ENCODE measurements at places on chromosomes 16 and 17. TPM values are rescaled to one million over a fixed set of nuclear protein-coding genes. Genes with fewer than 3 reads are reported as not detected.
A peak's percentile ranks its signal among the peaks of the same experiment; 100 is the strongest.

The NPIPA3 gene
- 1.0 TPM for total RNA-seq

The LGALS9 gene
- 19.8 TPM for total RNA-seq

The TNS4 gene
- total RNA-seq, result 6.8 TPM

The GP1BA gene
- total RNA-seq, result 0.94 TPM

The HS3ST3A1 gene
- 3.8 TPM for total RNA-seq

The KRTAP4-6 gene
- total RNA-seq, result not detected

The TMEM92 gene
- 8.0 TPM for total RNA-seq

The C17orf50 gene
- 0.40 TPM for total RNA-seq

The SCARF1 gene
- total RNA-seq, result 39.7 TPM

The PIRT gene
- total RNA-seq, result not detected

The ERCC4 gene
- 11.2 TPM for total RNA-seq

The LRRC36 gene
- 103 TPM for total RNA-seq

DNA sequence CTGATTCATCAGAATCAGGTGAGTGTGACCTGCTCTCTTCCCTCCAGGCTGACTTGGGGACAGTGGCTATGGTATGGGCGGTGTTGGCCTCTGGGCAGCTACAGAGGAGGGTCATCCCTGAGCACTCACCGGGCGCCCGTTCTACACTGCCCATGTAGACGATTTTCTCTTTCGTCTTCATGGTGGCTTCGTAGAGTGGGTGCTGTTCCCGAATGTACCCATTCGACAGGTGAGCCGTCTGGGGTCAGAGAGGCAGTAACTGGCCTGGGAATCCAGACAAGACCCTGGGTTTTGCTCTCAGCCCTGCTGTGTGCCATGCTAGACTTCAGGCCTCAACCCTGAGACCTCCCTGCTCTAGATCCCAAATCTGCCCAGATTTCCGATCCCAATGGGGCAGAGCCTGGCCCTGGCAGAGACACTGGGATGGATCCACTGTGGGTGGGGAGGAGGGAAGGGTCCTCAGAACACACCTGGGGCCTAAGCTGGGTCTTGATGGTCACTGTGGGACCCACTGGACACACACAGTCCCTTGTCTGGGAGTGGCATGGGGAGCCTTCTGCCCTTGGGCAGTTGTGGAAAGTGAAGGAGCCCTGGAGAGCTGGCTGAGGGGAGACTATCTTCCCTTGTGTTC is 13.2 kb downstream of the USP6 start:
- no peak for DNase-seq

DNA sequence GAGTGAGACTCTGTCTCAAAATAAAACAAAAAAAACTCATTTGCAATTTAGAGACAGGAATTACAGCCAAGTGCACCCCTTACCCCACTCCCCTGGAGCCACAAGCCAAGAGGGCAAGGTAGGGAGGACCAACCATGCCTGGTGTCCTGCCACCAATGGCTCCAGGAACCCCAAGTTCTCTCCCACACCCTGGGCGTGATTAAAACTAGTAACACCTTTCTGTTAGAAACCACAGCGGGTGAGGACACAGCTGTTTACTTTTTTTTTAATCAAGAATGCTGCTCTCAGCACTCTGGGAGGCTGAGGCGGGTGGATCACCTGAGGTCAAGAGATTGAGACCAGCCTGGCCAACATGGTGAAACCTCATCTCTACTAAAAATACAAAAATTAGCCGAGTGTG is 38.1 kb downstream of the ANKRD11 start:
- DNase-seq, result no peak

GRCh38 chr17:14205992-14206461 is 30.6 kb downstream of the CDRT15 start:
- no peak for DNase-seq

DNA sequence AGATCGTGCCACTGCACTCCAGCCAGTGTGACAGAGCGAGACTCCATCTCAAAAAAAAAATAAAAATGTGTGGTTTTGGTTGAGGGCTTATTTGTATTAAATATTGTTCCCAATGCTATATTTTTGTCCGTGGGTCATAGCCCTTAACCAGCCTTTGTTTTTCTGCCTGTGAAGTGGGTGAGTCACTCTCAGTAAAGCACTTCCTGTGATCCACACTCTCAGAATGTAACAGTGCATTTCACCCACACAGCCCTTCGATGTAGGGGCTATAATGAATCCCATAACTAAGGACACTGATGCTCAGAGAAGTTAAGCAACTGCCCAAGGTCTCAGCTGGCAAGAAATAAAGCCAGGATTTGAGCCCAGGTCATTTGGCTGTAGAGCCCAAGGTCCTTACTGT is 34.7 kb upstream of the POLR3E start:
- no peak for DNase-seq

- no peak for DNase-seq
These were observed 20.9 kb downstream of the METRNL start for GRCh38 chr17:83100220-83100852.

GRCh38 chr16:64153718-64154117 is 968.1 kb downstream of the CDH11 start:
- no peak for DNase-seq

DNA sequence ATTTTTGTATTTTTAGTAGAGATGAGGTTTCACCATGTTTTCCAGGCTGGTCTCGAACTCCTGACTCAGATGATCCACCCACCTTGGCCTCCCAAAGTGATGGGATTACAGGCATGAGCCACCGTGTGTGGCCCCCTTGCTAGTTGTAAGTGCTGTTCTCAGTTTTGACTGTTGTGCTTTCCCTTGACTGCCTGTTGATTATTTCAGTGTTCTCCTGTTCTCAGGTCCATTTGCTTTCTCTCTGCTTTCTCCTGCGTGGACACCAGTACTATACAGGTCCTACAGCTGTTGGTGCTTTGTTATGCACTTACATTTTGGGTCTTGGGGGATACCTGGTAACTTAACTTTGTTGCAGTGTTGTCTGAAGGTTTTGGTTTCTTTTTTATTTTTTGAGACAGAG is 8.2 kb downstream of the CASC3 start:
- DNase-seq, result no peak

GRCh38 chr17:11140043-11140442 is 101.0 kb upstream of the SHISA6 start:
- peak; percentile 94 for DNase-seq

- no peak for DNase-seq
These were observed 63.4 kb upstream of the RBL2 start for GRCh38 chr16:53370827-53371226.

GRCh38 chr16:66521951-66522771 is 27.8 kb downstream of the TK2 start:
- peak; percentile 50 for DNase-seq

GRCh38 chr17:57207396-57207795 is 48.9 kb upstream of the MSI2 start:
- DNase-seq, result no peak

GRCh38 chr17:8910969-8911604 is 43.6 kb upstream of the PIK3R6 start:
- DNase-seq, result no peak

DNA sequence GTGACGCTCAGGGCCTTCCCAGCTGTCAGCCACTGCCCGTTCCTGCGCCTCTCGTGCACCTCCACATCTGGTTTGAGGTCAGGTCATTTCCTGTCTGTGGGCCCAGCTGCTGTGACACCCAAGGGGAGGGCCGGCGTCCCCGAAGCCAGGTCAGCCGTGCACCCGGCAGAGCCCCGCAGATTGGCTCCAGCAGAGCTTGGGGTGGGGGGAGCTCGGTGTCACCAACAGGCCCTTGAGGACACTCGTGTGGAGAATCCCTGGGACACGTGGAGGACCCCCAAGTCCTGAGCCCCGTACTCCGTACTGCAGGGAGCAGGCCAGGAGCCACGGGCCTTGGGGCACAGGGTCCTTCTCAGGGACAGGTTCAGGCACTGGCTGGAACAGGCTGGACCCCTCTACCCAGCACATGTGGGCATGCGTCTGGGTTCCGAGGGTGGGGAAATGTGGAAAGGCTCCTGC is 4.8 kb downstream of the SPATA2L start:
- no peak for DNase-seq

- no peak for DNase-seq
These were observed 17.6 kb upstream of the KDM8 start for GRCh38 chr16:27185776-27186130.

GRCh38 chr16:81657224-81657623 is 121.9 kb upstream of the PLCG2 start:
- DNase-seq, result peak; percentile 42

DNA sequence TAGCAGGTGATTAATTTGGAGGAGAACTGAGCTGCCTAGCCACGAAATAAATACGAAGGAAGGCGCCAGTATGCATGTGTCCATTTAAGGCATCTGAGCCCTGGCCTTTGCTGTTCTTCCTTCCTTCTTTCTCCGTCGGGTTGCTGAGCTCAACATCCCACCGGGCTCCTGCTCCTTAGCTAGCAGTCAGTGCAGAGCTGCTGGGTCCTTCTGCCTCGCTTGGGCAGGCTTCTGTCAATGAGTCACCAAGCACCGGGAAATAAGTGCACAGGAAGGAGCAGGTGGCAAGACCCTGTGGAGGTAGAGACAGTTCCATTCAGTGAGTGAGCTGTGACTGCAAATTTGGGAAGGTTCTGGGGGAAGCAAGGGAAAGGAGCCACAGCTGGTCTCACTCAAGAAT is 120.7 kb downstream of the CCDC182 start:
- no peak for DNase-seq

GRCh38 chr16:1825864-1826690 is 548 bp downstream of the HAGH start:
- no peak for DNase-seq

DNA sequence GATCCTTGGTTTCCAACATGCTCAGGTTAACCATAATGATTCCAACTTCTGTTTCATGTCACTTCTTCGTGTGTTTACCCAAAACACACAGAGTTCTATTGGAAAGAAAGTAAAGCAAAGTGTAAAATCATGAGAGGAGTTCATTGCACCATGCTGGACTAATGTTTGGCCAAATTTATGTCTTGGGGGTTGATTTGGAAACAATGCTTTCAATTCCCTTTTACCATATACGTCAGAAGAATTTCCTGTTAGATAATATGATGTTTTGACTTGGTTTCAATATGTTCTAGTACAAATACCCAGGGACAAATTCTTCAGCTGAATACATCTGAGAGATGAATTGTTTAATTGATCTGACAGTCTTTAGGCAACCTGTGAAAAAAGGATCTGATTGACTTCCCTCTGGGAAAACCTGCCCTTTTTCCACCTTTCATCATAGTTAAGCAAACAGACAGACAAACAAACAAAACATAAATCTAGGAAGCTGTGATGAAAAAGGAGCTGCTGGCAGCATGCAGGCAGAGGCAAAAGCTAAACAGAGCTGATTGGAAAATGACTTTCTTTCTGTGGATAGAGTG is 26.0 kb upstream of the MPHOSPH6 start:
- DNase-seq, result peak; percentile 19

GRCh38 chr16:57371494-57372371 is 557 bp upstream of the CX3CL1 start:
- no peak for DNase-seq

GRCh38 chr17:56284482-56284881 is 131.2 kb downstream of the ANKFN1 start:
- DNase-seq, result no peak

DNA sequence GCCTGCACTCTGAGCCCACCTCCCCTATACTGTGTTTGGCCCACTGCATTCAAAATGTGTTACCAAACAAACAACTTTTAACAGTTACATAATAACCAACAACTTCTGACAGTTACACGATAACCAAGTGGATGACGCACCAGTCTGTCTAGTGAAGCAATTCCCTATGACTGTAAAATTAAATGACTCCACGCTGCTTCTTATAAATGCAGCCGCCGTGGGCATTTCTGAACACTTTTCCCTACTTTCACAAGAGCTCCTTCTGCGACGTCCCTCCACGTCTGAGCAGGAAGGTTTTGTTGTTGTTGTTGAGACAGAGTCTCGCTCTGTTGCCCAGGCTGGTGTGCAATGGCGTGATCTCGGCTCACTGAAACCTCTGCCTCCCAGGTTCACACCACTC is 27.6 kb downstream of the ZNF276 start:
- no peak for DNase-seq

DNA sequence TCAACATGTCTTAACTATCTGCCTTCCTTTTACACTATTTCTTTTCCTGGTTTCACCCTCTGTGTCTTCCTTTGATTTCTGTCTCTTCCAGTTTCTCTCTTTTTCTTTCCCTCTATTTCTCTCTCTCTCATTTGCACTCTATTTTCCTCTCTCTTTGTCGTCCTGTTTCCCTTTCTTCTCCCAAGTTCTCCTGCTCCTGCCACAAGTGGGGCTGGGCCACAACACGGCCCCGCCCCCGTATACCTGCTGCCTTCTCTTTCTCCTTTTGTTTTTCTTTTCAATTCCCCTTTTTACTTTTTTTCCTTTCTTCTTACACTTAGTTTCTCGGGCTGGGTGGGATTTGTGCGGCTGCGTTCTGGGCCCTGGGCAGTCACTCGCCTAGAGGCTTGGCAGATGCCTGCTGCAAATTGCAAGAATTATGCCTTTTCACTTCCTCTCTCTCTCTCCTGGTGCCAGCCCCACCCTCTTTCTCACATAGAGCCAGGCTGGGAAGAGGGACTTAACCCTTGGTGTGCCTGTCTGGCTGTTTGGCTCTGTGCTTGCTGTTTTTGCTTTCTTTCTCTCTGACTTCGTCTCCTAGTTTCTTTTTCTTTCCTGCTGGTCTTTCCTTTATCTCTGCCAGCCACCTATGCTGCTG is 2139.4 kb downstream of the TP53TG3F start:
- DNase-seq, result no peak

GRCh38 chr16:78487471-78487870 is 388.0 kb downstream of the WWOX start:
- no peak for DNase-seq

- DNase-seq, result no peak
These were observed 83.0 kb downstream of the ABCC1 start for GRCh38 chr16:16032271-16032979.

DNA sequence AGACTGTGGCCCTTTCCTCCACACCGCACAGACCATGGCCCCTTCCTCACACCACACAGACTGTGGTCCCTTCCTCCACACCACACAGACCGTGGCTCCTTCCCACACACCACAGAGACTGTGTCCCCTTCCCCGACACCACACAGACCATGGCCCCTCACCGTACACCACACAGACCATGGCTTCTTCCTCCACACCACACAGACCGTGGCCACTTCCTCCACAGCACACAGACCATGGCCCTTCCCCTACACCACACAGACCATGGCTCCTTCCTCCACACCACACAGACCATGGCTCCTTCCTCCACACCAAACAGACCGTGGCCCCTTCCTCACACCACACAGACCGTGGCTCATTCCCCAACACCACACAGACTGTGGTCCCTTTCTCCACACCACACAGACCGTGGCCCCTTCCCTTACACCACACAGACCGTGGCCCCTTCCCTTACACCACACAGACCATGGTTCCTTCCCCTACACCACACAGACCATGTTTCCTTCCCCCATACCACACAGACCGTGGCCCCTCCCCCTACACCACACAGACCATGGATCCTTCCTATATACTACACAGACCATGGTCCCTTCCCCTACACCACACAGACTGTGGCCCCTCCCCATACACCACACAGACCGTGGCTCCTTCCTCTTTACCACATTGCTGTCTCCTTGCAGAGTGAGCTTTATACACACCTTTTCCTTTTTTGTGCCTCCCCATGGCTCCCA is 297.5 kb upstream of the FOXF1 start:
- no peak for DNase-seq
